Activated effector memory CD4-positive, alpha-beta T cell treated with Interleukin-2 at 50 U/mL for 16 hours (primary cell): ENCODE measurements at places on chromosomes 2 and 18.

DNA sequence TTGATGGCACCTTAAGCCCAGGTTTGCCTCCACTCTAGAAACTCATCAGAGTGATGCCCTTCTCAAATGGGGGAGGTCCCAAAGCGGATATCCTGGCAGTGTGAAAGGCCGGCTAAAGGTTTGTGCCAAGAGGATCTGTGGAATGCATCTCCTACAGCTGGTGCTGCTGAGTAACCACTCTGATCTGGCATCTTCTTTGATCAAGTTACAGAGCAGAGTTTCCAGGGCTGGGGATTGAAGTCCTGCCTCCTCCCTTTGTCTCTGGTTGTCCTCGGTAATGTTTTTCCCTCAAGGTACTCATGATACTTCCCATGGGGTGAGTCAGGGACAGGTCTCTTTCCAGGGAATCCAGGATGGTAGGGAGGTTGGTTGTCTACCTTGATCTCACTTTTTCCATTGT is 24.6 kb downstream of the PRKRA start:
- DNase-seq = no peak

- DNase-seq = no peak
Observed at GRCh38 chr18:58844871-58845270, 19.8 kb upstream of the ZNF532 start.

GRCh38 chr2:124286089-124286783 is 261.1 kb downstream of the CNTNAP5 start:
- no peak for DNase-seq

GRCh38 chr2:85011747-85012146 is 40.8 kb downstream of the KCMF1 start:
- no peak for DNase-seq

GRCh38 chr2:109257653-109258052 is 128.6 kb downstream of the SH3RF3 start:
- DNase-seq = no peak

DNA sequence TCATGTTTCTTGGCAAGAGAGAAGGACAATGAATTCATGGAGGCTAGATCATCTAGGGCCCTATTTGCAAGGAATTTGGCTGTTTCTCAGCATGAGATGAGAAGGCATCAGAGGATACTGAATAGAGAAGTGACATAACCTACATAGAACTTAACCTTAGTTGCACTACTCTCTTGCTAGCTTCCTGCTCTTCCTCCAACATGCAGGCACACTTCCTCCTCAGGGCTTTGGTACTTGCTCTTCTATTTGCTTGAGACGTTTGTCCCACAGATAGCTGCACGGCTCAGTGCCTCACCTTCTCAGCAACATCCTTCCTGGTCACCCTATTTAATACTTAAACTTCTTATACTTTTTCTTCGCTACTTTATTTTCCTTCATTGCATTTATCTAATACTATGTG is 20.0 kb upstream of the LANCL1 start:
- DNase-seq = no peak

DNA sequence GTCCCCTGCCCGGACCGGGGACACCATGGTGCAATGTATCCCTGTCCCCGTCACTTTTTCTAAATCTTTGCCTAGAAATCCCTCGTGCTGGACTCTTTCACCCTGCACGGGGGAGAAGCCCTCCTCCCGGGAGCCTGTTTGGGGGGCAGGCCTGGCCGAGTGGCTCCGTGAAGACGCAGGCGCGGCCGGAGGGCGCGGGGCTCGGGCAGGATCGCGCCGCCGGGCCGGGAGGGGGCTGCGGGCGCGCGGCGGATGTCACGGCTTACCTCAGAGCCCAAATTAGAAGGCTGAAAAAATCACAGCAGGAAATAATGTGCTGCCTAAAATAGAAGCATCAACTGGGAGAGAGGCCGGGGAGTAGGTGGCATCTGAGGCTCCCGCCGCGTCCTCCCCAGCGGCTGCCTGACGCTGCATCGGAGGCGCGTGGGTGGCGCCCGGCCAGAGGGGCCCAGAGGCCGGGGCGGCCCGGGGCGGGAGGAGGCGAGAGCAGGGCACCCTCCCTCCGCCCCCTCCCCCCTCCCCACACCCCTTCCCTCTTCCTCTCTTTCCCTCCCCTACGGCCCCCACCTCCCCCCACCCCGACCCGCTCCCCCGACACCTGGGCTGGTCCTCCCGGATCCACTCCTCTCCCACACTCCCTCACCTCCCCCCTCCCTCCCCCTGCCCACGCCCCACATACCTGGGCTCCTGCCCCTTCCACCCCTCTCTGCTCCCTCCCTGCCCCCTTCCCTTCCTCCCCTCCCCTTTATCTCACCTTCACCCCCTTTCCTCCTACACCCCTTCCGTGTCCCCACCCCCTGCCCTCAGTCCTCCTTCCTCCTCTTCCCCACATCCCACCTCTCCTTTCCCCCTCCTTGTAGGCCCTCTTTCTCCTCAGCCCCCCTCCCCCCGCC is 51.9 kb downstream of the SLC4A1AP start:
- no peak for DNase-seq

DNA sequence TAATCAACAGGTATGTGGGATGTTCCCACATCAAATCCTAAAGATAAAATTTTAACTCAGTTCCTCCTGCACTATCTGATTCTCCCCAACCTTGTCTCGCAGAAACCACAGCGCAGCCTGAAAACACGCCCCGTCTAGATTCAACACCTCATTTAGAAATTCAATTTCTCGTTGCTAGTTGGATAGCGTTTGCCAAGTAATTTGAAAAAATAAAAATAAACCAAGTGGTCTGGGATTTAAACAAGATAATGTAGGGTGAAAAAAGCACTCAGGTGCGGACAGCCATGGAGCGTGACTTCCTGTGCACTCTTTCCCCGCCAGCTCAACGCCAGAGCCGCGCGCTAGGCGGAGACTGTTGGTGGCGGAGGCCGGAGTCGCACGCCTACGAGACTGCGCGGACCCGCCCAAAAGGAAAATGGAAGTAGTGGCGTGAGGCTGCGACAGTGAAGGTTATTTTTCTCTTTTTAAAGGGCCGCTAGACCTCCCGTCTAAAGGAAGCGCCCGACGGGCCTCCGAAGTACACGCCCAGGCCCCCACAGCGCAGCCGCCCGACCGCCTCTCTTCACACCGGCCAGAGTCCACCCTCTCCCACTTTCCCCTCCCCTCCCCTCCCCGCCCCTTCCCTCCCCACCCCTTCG is 615 bp upstream of the CCNT2 start:
- DNase-seq = peak; percentile 86

GRCh38 chr2:118122594-118123281 is 34.5 kb downstream of the INSIG2 start:
- no peak for DNase-seq
